ENCODE measurements at places on chromosomes 13 and 19.

GRCh38 chr13:34883396-34883795 is 58.7 kb upstream of the NBEA start:
- DNase-seq: no peak

- DNase-seq: no peak
These were observed 1341.2 kb upstream of the SPRY2 start for GRCh38 chr13:81682081-81682630.

GRCh38 chr13:68714292-68714691 is 1393.3 kb upstream of the ATXN8OS start:
- DNase-seq: no peak

- no peak for DNase-seq
These were observed 955.7 kb upstream of the SLC10A2 start for GRCh38 chr13:104021806-104022397.

DNA sequence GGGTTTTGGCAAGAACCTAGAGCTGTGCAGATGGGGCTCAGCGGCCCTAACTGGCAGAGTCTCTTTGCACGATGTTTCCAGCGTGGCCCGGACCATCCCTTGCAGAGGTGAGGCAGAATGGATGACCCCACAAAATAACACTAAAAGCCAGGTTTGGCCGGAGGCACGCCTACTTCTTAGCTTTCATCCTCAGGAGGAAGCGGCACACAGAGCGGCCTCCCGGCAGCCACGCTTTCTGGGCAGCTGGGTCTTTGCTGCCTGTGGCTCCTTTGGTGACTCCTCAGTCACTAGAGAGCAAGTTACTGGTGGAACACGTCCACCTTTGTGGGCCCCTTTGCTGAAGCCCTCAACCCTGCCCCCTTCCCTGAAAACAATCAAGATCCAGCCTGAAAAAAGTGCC is 25.2 kb downstream of the TEX29 start:
- DNase-seq: no peak

- no peak for DNase-seq
These were observed 4.3 kb upstream of the KL start for GRCh38 chr13:33011828-33012470.

DNA sequence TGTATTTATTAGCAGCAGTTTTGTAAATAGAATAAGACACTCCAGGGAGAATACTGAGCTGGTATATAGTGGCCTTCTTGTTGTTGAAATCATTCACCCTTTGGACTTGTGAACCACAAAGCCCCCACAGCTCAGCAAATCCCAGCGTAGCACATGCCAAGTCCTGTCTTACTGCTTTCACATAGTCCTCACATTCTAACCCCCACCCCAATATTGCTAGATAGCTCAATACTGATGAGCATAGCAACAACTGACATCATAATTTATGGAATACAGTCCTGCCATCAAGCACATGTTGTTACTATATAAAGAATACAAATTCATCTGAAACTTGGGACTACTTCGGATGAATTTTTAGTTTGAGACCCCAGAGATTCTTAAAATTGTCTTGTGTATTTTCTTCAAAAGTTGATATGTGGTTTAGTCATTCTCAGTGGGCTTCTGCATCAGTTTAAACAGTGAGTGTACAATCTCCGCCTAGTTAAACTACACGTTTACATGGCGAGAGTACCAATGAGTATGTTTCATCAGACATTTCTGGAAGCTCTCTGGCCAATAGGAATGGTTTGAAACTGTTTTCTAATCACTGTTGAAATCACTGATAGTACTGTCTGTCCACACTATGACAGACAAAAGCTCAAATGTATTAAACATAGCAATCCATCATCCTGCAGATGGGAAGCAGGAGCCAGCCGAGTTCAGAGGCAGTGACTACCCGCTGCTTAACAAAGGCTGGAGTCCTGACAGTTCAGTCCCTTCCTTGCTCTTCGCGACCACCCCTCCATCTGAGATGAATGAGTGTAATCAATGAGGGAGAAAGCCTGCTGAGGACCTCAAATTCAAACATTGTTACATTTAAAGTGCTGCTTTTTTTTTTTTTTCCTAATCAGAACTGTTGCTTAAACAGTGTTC is 15.2 kb downstream of the DACH1 start:
- DNase-seq: no peak

Data from NCI-H1092 (cell line).